ENCODE measurements at places on chromosomes 1 and 21.

DNA sequence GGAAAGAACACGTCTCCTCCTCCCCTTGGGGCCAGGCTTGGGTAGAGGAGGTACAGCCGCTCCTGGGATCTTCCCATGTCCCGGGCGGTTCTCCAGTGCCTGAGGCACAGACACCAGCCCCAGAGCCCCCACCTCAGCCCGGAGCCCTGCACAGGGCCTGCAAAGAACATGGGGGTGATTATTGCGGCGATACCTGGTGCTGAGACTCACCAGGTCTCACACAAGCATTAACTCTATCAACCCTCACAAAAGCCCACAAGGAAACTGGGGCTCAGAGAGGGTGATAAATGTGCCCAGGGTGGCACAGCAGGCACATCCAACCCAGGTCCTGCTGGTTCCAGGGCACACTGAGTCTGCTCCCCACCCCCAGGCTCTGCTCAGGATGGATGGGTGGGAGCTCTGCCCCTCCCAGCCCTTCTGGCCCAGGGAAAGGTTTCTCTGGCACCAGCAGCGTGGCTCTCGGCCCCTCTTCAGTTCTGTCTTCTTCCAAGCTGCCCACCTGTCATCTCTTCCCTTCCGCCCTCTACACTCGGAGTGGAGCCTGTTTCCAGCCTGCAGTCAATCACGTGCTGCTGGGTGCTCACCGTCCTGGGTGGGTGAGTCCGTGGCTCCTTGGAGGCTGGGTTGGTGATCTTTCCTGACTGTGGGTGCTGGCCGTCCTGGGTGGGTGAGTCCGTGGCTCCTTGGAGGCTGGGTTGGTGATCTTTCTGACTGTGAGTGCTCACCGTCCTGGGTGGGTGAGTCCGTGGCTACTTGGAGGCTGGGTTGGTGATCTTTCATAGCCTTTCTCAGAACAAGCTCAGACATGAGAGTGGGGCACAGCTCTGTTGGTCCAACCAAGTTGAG lies 53.6 kb upstream of the AJAP1 start:
- no peaks in the 10 kb centered on the region for H3K4me1 ChIP-seq
- no peak overlapping the region for H3K4me3 ChIP-seq
- no peaks in the 10 kb centered on the region for H3K36me3 ChIP-seq
- no peaks in the 10 kb centered on the region for H3K27me3 ChIP-seq
- no peak for DNase-seq

DNA sequence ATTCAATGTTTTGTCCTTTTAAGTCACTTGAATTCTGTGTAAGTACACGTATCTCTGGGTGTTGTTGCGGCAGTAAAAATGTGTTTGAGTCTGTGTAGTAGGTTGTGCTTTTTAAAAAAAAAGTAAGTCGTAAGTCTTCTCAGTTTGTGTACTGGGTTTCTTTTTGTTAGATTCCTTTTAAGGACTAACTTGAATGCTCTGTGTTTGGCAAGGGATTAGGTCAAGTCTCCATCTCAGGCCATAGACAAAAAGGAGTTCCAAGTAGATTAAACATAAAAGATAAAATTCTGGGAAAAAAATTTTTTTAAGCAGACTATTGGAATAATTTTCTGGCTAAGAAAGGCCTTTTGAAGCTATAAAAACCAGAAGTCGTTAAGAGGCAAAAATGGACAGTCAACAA lies 113.1 kb downstream of the ATP5PO start:
- H3K27ac ChIP-seq = no peak overlapping the region

DNA sequence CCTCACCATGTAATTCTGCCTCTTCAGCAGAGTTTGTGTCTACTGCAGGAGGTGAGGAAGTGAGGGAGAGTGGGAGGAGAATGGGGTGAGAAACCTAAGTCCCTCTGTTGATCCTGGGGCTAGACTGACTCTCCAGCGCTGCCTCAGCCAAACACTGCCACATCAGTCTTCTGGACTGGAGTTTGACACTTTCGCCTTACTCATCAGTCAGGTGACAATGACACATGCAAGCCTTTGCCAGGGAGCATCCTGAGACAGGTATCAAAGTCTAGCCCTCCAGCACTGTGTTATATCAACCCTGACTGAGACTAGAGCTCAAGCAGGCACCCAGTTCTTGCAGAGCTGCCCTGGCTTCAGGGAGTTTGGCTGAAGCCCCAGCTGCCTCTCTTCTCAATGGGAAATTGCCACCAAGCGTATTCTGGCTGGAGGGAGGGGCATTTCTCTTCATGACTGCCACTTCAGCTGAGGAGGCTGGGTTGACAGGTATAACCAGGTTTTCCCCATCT lies 33.3 kb upstream of the SUCO start:
- no peak overlapping the region for H3K4me3 ChIP-seq
- H3K27me3 ChIP-seq = no peaks in the 10 kb centered on the region

DNA sequence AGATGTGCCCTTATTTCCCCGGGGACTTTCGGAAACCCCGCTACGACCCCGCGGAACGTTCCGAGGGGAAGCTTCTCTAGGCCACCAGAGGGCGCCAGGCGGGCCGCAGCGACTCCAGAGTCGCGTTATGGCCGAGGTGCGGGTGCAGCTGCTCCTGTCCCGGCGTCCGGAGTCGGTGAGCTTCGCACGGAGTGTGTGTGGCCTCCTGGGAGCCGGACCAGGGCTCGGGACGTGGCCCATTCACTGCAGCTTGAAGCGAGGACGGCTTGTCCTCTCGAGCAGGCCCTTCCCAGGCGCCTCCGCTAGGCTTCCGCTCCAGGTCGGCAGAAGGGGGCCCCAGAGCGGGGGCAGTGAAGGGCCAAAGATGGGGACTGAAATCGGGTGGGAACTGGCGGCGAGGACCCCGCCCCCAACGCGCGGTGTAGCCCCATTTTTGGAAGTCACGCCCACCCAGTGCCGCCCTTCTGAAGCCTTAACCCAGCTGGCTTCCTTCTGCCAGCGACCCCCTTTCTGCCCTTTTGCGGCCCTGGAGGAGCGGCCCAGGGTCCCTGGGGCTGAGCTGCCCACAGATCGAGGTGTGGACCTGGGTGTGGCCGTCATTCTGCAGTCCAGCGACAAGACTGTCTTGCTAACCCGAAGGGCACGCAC lies at the start of gene NUDT17:
NUDT17 (plus strand) TSS at position 117 of the 648 bp plus-strand sequence; CDS start at position 128, 11 bp downstream.
- H3K4me1 ChIP-seq = no peaks in the 10 kb centered on the region
- no peak within 1 kb of the TSS for H3K27ac ChIP-seq
- peaks cover 25% of the 10 kb centered on the region for H3K36me3 ChIP-seq
- peak within 1 kb of the TSS; percentile 87 for H3K4me3 ChIP-seq

DNA sequence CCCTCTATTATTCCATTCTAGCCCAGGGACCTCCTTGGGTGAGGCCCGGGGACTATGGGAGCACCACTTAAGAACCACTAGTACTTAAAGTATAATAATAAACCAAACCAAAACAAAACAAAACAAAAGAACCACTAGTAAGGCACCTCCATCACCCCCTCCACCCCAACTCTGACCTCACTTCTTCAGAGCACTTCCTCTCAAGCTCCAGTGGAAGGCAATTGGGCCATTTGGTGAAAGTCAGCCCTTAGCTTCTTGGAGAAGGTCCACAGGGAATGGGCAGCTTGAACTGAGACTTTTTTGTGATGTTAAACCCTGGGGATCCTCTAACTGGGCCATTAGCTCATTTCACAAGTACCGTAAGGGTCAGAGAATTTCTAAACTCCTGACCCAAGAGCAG lies 237.3 kb downstream of the RHOU start:
- H3K4me3 ChIP-seq = no peak overlapping the region
- no peak overlapping the region for H3K27ac ChIP-seq
- H3K4me1 ChIP-seq = peaks cover 4% of the 10 kb centered on the region
- H3K36me3 ChIP-seq = no peaks in the 10 kb centered on the region
- no peaks in the 10 kb centered on the region for H3K27me3 ChIP-seq
